Tibial nerve (tissue), 4 donors: ENCODE measurements at places on chromosomes 16 and 17. TPM values are rescaled to one million over a fixed set of nuclear protein-coding genes. Genes with fewer than 3 reads are reported as not detected.
A peak's percentile ranks its signal among the peaks of the same experiment; 100 is the strongest.

The ABCA8 gene
- total RNA-seq, result 365 TPM

The KIF2B gene
- total RNA-seq, result not detected

- DNase-seq, result no peak
- peaks cover 49% of the 10 kb centered on the region for H3K4me1 ChIP-seq
- H3K27ac ChIP-seq, result no peak overlapping the region
- no peaks in the 10 kb centered on the region for H3K36me3 ChIP-seq
Measured at GRCh38 chr17:20184977-20185619, 175.9 kb downstream of the SPECC1 start.

DNA sequence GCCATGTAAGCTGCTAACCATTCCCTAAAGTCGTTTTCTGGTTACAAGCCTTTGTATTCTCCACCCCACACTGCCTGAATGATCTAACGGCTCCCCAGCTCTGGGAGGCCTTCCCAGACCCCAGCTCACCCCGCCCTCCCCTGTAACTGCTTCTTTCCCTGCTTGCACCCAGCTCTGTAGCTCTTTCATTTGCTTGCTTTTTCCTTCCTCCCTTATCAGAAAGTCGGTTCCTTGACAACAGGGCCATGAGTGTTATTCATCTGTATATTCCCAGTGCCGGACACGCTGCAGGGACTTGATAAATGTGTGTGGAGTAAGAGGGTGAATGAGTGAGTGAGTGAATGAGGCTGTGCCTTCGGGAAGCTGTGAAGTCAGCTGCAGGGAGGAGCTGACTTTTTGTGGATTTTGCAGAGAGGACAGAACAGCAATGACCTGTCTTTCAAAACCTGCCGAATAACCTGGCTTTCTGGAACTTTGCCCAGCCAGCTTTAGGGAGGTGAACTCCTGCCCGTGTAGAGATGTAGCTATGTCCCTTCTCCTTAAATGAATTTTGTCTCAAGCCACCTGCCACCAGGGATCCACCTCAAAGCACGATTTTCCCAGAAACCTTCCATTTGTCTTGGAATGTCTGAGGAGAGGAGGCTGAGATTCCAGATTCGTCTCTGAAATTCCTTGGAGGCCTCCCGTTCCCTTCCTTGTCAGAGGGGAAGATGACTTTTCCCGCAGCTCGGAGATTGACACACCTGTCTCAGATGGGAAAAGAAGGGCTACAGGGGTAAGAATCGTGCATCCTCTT, 20.0 kb upstream of the CACNG4 start:
- no peaks in the 10 kb centered on the region for H3K36me3 ChIP-seq
- H3K27ac ChIP-seq, result no peak overlapping the region
- H3K27me3 ChIP-seq, result no peaks in the 10 kb centered on the region
- H3K4me3 ChIP-seq, result no peak overlapping the region

- peaks cover 47% of the 10 kb centered on the region for H3K4me1 ChIP-seq
- H3K27me3 ChIP-seq, result no peaks in the 10 kb centered on the region
- no peaks in the 10 kb centered on the region for H3K36me3 ChIP-seq
- H3K27ac ChIP-seq, result peak overlapping the region; percentile 88
Measured at GRCh38 chr17:78316867-78317789, 42.7 kb downstream of the SOCS3 start.

DNA sequence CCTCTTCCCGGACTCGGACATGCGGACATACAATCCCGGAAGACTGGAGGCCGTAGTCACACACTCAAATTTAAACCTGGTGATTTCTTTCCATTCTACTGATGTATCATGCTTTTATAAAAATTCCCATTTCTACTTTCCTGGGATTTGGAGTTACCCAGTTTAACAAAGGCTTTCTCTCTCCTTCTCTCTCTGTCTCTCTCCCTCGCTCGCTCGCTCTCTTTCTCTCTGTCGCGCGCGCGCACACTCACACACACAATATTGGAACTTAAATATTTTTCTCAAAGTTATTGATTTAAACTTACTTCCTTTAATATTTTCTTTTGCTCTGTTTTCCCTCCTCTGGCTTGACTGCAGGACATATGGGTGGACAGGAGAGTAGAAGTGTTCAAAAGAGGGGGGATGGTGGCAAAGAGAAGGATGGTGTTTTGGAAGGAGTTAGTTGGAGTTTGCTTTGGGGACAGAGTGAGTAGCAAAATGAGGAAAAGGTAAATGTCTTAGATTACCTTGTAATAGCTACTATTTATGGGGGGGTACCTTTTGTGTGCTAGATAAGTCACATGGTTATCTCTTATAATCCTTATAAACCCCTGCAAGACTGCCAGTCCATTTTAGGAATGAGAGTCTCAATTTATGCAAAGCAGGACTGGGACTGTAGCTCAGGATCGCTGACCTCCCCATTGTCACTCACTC, 878 bp upstream of the TRIM25 start:
- H3K4me1 ChIP-seq, result peaks cover 22% of the 10 kb centered on the region
- no peaks in the 10 kb centered on the region for H3K36me3 ChIP-seq
- peak overlapping the region; percentile 92 for H3K27ac ChIP-seq
- DNase-seq, result no peak
- no peaks in the 10 kb centered on the region for H3K27me3 ChIP-seq
